ENCODE measurements at places on chromosomes 16 and 17.

DNA sequence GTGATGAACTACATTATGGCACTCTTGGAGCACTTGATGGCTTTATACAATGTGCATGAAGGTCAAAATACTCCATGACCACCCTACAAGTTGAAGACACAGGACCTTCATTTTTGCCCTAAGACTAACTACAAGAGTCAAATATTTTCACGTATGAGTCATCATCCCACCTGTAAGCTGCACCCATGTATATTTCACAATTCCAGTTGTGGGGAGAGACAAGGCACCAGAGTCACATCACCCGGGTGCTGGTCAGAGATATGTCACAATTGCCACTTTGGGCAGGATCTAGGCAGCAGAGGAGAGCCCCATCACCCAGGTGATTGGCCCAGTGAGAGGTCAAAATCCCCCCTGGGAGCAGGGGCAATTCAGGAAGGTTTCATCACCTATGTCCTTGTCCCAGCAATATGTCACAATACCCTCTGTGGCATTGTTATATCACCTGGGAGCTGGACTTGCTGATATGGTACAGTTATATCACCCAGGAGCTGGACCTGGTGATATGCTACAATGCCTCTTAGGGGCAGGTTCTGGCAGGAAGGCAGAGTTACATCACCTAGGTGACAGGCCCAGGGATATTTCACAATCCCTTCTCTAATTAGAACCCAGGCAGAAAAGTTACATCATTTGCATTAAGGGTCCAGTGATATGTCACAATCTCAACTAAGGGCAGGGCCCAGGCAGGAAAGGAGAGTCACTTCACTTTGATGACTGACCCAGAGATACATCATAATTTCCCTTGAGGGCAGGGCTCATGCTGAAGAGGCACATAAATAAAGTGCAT, 1839.2 kb downstream of the TP53TG3F start:
- no peak for DNase-seq

DNA sequence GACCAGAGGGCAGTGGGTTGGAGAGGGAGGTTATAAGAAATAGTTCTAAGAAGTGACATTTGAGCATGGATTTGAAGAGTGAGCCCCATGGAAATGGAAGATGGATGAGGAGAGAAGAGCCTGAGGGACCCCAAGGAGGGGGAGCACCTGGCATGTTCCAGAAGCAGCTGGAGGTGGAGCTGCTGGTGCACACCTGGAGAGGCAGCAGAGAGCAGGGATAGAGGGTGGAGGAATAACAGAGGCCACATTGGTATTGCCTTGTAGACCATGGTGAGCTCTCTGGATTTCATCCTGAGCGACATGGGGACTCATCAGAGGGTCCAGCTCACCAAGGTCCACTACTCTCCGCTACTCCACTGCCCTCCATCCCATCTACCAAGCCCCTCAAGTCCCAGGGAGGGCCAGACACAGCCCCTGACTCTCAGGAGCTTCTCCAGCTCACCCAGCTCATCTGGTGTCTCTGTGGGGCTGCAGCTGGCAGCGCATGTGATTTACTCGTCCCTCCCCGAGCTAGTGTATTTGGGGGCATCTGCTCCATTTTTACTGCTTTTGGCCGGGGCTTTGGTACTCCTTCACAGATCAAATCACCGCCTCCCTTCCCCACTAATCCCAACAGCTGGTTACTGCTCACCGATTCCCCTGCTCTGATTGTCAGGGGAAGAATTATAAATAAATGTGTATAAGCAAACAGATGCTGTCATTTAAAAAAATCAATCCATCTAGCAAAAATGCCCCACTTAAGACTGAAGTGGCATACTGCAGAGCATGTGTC, 22.1 kb upstream of the KDM8 start:
- no peak for DNase-seq

- no peak for DNase-seq
These were observed 19.7 kb downstream of the G6PC1 start for GRCh38 chr17:42920106-42920900.

DNA sequence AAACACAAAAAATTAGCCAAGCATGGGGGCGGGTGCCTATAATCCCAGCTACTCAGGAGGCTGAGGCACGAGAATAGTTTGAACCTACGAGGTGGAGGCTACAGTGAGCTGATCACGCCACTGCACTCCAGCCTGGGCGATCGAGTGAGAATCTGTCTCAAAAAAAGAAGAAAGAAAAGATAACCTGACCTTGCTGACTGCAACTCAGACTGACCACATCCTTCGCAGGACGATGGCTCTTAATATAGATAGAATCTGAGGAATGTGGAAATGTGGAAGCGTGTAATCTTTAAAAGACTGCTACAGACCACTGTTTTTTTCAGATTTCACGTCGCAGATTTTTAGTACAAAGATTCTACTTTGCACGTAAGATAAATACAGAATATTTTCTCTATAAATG, 37.8 kb downstream of the KLHDC4 start:
- DNase-seq = no peak

- no peak for DNase-seq
These were observed at the start of gene C17orf75 for GRCh38 chr17:32341857-32342602. Gene C17orf75 (minus strand): TSS chr17:32342173. CDS start chr17:32342139, 34 bp downstream.

GRCh38 chr16:21001262-21001661, 100.7 kb downstream of the LYRM1 start:
- DNase-seq = no peak

DNA sequence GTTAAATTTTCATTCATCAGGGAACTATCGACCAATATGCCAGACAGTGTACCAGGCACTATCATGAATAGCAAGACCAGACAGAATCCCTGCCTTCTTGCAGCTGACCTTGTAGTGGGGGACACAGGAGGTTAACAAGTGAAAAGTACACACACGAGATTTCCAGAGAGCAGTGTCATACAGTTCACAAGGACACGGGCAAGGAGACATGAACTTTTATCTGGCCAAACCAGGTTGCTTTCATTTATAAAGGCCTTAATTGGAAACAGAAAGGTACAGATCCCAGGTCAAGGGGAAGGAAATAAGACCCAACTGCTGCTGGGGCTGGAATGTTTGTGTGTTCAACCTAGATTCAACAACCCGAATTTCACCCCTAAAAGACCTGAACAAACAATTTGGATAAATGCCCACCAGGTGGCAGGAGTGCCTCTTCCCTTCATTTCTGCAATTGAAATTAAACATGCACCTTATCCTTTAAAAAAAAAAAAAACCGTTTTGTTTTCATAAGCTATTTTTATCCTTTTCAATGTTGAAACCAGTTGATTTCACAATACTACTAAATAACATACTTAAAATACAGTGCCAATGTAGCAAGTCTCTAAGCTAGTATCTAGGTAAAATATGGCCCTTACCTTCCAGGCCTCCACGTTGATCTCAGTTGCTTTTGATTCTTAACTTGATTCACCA, 65.9 kb downstream of the EMP2 start:
- no peak for DNase-seq

DNA sequence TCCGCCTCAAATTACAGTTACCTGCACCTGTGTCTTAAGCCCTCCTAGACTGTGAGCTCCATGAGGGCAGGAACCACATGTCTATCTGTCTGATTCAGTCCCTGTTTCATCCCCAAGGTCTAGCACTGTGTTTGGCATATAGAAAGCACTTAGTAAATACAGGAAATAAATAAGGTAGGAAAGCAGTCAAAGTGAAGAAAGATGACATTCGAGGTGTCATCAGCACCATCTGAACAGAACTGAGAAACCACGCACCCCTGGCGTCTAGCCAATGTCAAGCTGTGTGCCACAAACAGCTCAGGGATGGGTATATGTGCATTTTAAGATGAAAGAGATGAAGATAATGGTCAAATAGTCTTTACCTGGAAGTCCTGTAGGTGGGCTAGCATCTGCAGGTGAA, 79.6 kb upstream of the ATP2A3 start:
- no peak for DNase-seq

DNA sequence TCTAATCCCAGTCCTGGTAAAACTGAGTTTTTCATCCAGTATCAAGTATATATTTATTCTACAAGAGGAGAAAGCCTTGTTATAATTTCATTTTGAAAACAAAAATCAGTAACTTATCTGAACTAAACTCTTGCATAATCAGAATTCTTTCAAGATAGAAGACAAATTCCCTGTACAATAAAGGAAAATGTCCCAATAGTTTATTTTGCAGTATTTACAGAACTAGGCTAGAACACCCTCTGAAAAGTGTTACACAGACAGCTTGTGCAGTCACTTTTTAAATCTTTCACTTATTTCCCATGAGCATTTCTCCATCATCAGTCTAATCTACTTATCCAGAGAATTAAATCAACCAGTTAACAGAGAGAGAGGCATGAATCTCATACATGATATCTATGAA, 48.5 kb downstream of the SPOP start:
- no peak for DNase-seq

DNA sequence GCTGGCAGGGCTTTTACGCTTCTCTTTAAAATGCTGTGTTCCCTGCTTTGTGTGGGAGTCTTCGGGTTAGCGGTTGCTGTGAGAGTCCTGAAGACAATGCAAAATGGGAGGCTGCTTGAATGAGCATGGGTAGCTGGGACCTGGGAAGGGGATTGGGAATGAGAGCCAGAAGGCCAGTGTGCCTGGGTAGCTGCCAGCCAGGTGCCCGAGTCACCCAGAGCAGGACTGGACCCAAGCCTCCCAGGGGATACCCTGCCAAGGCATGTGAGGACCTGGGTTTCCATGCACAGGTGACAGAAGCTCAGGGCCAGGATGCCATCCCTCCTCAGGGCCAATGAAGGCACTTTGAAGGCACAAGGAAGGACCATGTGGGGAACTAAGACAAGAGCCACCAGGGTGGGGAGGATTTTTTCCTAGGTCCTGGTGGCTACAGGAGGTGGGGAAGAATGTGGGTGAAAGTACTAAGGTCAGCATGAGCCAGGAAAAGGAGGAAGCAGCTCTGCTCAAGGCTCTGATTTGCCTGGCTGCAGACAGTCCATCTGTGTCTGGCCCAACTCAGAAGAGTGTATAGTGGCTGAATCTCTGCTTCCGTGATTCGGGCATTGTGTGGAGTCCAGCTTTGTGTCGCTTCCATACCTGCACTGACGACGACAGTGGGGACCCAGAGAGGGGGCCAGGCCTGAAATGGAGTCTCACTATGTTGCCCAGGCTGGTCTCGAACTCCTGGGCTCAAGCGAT, 20.5 kb downstream of the TMEM94 start:
- no peak for DNase-seq

GRCh38 chr17:19573075-19573474, 39.4 kb downstream of the SLC47A1 start:
- no peak for DNase-seq
